ENCODE measurements at places on chromosomes 6 and 20.

DNA sequence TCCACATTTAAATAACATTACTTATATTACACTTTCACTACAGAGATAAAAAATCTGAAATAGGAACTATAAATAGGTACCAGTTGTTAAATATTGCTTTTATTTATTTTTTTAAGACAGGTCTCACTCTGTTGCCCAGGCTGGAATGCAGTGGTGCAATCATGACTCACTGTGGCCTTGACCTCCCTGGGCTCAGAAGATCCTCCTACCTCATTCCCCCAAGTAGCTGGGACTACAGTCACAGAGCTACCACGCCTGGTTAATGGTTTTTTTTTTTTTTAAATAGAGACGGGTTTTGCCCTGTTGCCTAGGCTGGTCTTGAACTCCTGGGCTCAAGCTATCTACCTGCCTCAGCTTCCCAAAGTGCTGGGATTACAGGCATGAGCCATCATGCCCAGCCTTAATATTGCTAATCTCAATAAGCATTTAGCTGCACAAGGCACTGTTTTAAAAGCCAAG is 17.3 kb downstream of the EEF1E1 start:
- no peak for DNase-seq

DNA sequence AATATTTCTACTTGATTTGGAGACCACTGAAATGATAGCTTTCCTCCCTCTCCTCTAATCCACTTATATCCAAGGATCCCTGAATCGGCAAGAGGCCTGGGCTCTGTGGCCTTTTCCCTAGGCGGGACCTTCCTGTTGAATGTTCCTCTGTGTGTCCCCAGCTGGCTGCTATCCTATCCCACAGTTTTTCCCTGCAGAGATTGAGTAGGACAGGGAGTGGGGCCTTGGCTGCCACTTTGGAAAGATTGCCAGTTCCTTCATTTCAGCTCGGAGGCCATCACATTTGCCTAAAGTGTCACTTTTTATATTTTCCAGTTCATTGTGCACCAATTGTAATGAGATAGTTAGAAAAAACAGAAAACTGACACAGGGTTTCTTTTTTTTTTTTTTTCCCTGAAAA is 38.9 kb upstream of the SMIM8 start:
- DNase-seq, result no peak

GRCh38 chr6:32439602-32440214 is at the start of gene HLA-DRA:
HLA-DRA (plus strand) TSS chr6:32439887; CDS start chr6:32439951, 64 bp downstream.
- DNase-seq, result peak; percentile 51

GRCh38 chr6:82494367-82494766 is 130.8 kb downstream of the TPBG start:
- no peak for DNase-seq

DNA sequence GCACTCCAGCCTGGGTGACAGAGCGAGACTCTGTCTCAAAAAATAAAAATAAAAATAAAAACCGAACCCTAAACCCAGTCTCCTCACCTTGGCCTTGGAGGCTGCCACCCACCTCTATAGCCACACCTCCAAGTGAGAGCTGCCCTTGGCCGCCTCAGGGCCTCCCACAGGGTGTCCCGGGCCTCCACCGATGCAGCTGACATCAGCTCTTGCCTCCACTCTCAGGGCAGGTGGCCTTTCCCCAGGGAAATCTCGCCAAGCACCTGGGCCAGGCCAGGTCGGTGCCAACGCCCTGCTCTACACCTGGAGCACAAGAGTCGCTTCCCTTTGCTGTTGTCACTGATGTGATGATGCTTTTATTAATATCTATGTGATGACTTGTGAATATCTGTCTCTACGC is 8.9 kb upstream of the MYL9 start:
- DNase-seq, result no peak

GRCh38 chr20:51100617-51101016 is 77.7 kb upstream of the KCNG1 start:
- no peak for DNase-seq

DNA sequence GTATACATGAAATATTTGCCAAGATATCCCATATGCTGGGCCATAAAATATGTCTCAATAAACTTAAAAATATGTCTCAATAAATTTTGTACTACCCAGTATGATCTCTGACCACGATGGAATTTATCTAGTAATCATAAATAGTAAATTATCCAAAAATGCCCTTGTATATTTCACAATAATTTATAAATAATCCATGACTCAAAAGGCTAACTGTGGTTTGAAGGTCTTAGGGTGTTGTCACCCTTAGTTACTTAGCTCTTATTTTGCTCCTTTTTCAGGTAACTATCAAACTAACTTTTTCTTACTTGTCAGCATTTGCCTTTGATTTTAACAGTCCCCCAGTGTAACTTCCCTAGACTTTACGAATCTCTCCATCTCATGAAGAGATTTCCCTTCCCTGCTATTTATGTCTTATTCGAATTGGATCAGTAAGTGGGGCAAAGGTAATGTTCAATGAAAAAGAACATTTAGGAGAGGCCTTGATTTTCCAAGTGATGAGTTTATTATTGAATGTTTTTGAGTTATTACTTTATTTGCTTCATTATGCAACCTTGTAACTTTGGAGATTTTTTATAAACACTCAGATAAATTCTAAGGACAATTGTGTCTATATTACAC is 109.0 kb upstream of the THBS2 start:
- DNase-seq, result no peak

- no peak for DNase-seq
These were observed 753.9 kb downstream of the COL12A1 start for GRCh38 chr6:74451953-74452352.

- no peak for DNase-seq
These were observed 24.6 kb downstream of the MAS1 start for GRCh38 chr6:159915397-159915796.

DNA sequence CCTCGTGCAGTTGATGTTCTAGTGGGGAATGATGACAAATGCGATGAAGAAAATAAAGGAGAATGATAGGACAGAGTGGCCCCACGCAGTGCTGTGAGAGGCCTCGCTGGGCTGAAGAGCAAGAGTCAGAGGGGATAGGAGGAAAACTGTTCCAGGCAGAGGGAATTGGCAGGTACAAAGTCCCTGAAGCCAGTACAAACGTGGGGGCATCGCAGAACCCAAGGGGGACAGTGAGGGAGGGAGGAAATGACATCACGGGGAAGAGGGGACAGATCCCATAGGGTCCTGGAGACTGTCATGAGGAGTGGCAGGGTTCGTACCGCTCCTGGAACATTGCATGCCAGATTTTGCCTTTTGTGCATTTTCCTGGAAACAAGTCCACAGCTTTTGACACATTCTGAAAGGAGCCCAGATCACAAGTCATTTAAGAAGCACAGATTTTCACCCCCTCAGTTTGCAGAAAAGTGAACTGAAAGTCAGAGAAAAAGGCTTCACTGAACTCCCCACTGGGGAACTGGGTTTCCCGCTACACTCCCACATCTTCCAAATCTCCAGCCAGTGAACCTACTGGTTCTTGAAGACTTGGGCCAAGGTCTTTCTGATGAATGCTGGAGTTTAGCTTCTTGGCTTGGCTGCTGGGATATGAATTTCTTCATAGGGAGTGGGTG is 77.0 kb downstream of the SULF2 start:
- no peak for DNase-seq

DNA sequence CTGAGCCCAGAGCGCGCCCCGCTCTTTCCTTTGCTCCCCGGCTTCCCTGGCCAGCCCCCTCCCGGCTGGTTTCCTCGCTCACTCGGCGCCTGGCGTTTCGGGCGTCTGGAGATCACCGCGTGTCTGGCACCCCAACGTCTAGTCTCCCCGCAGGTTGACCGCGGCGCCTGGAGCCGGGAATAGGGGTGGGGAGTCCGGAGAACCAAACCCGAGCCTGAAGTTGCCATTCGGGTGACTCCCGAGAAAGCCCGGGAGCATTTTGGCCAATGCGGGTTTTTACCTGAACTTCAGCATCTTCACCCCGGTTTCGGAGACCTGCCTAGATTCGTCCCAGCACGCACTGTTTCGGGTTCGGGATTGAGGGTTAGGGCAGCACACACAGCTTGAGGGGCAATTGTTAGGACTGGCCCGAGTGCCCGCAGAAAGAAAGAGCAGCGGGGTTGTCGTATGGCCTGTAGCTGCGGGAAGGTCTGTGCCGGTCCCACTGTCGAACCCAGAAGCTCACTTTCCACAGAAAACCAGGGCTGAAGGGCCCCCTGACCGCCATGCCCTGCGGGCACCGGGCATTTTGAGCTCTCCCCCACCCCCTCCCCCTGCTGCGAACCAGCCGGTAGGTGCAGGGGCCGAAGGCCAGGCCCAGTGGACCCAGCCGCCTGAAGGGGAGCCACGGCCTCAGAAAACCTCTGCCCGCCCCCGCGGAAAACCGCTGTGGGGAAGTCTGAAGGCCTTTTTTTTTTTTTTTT is 2.1 kb downstream of the FOXP4 start:
- DNase-seq, result no peak

- DNase-seq, result no peak
These were observed 597 bp downstream of the ADA start for GRCh38 chr20:44650771-44651433.

DNA sequence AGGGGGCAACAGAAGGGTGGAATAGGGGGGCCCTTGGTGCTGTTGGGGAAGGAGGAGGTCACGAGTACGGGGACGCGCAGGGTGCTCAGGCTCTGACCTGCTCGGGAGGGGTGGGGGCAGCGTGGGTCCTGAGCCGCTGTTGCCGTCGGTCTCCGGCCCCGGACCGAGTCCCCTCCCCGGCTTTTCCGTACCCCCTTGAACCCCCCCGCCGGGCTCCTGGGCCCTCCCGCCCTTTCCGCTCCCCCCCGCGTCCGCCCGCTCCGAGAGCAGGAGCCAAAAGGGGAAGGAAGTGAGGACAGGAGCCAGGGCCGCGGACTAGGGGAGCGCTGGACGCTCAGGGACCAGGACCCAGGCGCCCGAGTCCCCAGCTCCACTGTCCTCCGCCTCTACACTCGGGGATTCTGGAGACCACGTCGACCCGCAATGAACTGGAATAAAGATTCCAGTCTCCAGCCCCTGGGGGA is at the start of gene RGL2:
TSS of gene RGL2 (minus strand) at position 170 of the 464 bp plus-strand sequence. CDS start 332 bp downstream, outside the sequence.
- peak; percentile 38 for DNase-seq

DNA sequence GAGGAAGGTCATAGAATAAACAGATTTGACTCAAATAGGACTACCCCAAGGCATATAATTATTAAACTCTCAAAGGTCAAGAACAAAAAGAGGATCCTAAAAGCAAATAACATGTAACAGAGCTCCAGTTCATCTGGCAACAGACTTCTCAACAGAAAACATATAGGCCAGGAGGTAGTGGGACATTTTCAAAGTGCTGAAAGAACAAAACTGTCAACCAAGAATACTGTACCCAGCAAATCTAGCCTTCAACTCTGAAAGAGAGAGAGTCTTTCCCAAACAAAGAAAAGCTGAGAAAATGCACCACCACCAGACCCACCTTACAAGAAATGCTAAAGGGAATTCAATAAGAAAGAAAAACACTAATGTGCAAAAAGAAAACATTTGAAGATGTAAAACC is 11.9 kb downstream of the NQO2 start:
- no peak for DNase-seq

GRCh38 chr20:52012079-52012478 is 179.5 kb downstream of the ZFP64 start:
- DNase-seq, result no peak

DNA sequence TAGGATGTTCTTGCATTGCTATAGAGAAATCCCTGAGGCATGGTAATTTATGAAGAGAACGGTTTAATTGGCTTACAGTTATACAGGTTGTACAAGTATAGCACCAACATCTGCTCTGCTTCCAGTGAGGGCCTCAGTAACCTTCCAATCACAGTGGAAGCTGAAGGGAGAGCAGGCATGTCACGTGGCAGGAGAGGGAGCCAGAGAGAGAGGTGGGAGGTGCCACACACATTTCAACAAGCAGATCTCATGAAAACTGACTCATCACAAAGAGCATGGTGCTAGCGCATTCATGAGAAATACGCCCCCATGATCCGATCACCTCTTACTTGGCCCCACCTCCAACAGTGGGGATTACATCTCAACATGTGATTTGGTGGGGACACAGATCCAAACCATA is 871.2 kb downstream of the TFAP2A start:
- DNase-seq, result no peak

DNA sequence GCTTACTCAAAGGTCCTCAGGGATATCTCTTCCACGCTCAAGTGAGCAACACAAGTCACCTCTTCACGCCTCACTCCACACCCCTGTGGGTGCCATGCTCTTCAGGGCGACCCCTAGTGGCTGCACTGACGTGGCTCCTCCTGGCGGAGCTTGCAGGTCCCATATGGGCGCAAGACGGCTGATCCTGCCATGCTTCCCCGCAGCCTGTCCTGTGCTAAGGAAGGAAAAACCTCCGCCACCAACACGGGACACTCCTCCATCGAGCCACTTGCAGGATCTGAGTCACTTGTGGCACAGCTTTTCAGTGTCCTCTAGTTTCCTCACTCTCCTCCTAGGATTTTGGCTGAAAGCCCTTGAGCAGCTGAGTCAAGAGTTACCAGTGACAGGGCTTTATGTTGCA is 90.7 kb downstream of the KHDC1L start:
- DNase-seq, result peak; percentile 8

DNA sequence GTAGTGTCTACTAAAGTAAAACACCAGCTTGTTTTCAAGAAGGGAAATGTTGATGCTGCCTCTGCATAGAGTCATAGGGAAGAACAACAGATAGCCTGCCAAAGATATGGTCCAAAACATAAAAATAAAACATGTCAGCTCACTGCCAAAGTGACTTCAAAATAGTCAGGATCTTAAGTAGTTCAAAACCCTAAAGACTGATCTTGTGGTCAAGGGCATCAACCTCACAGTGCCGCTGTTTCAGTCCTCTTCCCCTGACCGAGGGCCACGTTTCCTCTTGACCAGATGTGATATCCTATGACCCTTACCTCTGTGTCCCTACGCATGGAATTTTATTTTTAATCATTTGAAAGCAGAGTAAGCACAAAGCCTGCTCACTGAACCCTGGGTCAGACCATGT is 104.2 kb upstream of the CNKSR3 start:
- no peak for DNase-seq

GRCh38 chr20:35539756-35540212 is 2.1 kb upstream of the ERGIC3 start:
- peak; percentile 48 for DNase-seq

- no peak for DNase-seq
These were observed 106.1 kb upstream of the ASF1A start for GRCh38 chr6:118787724-118788423.

GRCh38 chr6:156808287-156808686 is 31.1 kb downstream of the ARID1B start:
- no peak for DNase-seq

GRCh38 chr20:32585011-32585585 is at the start of gene NOL4L:
NOL4L (minus strand) TSS chr20:32585333; CDS start chr20:32584890, 443 bp downstream.
- DNase-seq, result no peak

DNA sequence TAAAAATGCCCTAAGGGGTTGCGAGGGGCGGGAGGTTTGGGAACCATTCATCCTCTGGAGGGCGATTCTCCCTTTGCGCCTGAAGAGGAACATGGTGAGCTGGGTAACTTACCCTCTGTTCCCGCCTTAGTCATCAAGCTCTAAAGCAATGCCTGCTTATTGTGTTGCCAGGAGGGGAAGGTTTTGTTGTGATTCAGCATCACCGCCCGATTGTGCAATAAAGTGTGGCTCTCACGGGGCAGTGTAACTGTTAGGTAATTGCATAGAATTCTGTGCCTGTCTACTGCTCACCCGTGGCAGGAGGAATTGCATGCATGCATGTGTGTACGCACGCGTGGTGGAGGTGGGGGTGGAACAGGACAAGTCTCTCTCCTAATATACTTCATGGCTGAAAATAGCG is 95.5 kb upstream of the AGPAT4 start:
- DNase-seq, result no peak

GRCh38 chr6:25487012-25487411 is 165.0 kb upstream of the SCGN start:
- DNase-seq, result no peak

- no peak for DNase-seq
These were observed 1.0 kb upstream of the VGLL2 start for GRCh38 chr6:117264369-117264691.

- no peak for DNase-seq
These were observed 358.2 kb upstream of the ID4 start for GRCh38 chr6:19478992-19479391.

GRCh38 chr20:34240693-34241615 is at the start of gene ASIP:
ASIP (plus strand) TSS chr20:34241423; CDS start chr20:34260375, 18,952 bp downstream.
- no peak for DNase-seq

Data from hematopoietic multipotent progenitor cell treated with erythropoietin and hydrocortisone succinate and interleukin-3 and kit ligand, for 15 days (in vitro differentiated cells).